Activated CD4-positive, alpha-beta T cell treated with anti-CD3 and anti-CD28 coated beads, Interleukin-10, Interleukin-2, amounts not matched to agents 100 ng/mL and 50 ng/mL, durations not matched to agents 16 hours and 8 hours (primary cell): ENCODE measurements at places on chromosomes 1 and 21.

DNA sequence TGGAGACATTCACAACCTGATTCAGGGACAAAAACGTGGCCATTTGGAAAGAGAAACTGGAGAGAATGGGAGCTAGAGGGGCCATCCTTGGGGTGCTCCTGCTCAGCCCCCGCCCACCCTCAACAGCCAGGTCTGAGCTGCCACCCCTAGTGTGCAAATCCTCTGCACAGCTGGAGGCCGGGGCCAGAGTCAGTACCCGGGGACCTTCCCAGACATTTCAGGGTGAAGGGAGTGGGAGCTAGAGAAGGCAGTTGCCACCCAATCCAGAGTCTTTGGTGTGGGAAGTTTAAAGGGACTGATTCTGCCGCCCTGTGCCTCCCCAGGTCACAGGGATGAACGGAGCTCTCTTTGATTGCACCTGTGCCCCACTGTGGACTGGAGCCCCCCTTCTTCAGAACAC lies 397.4 kb downstream of the MATN1 start:
- DNase-seq: no peak

- DNase-seq: no peak
Measured at GRCh38 chr1:178563099-178563820, 50.4 kb downstream of the TEX35 start.

DNA sequence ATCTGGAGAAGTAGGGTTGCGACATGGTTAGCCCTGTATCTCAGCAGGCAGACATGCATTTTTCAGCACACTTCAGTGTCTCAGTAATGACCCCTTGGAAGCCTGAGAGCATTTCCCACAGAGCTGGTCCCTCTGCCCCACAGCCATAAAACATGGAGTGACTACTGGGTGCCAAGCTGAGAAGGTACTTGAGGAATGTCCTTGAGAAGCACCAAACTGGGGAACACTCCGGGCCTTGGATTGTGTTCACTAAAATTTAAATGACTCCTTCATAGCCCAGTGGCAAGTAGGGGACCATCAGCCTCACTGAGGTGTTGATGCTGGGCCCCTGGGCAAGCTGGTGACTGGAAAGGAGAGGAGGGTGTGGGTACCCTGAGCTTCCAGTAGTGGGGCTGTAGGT lies 54.7 kb downstream of the KCNJ6 start:
- no peak for DNase-seq

DNA sequence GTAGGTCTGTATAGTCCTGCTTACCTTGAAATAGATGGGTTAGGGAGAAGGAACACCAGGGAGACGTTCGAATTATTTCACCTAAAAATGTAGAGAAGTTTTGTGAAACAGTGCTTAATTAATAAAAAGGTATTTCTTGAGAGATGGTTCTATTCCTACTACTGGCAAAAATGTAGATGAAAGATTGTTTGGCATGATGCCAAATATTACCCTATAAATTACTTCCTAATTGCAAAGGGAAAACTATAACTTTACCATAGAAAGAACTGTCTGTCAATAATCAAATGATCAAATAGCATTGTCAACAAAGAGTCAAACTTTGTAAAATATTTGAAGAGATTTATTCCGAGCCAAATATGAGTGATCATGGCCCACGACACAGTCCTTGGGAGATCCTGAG lies 4.2 kb upstream of the ACADM start:
- DNase-seq: no peak

DNA sequence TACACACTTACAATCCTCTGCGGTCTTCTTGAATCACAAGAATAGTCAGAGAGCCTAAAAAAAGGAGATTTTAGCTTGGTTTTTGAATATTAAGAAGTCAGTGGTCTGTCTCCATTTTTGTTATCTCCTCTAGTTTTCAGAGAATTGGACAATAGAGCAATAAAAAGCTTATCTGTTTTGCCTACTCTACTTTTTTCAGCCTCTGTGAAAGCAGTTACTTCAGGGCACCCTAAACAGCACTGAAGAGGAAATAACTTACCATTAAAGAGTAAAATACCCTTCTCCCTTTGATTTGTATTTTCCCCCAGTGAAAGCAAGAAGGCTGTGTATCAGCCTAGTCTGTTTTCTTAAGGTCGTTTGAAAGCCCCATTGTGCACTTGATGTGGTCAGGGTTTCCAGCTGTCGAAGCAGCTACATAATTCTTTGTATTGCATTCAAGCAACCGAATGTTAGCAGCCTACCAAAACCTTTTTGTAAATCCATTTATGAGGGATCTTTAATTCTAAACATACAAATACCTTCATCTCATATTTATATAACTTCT lies 1.0 kb downstream of the NTMT2 start:
- no peak for DNase-seq

- no peak for DNase-seq
Measured at GRCh38 chr21:28447462-28447861, 545.2 kb downstream of the LTN1 start.

GRCh38 chr1:80673935-80674597 lies 1126.7 kb upstream of the ADGRL2 start:
- no peak for DNase-seq

DNA sequence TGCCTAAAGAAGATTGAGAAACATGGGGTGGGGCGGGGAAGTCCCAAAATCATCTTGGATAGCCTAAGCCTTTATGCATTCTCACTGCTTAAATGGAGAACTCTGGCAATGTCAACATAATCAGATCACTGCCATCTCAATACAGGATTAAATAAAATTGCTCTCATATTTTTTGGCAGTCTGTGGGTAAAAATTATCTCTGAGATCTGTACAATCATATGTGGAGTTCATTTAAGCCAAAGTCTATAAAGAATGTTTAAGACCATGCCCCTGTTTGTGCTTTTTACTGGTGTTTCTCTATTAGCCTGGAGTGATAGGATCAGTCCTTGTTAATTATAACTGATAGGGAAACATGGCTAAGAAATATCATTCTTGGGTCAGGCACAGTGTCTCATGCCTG lies 136.3 kb downstream of the GPR52 start:
- no peak for DNase-seq

- DNase-seq: no peak
Measured at GRCh38 chr1:41245659-41246058, 3.6 kb upstream of the SCMH1 start.

- DNase-seq: no peak
Measured at GRCh38 chr1:107867422-107867821, 97.6 kb downstream of the VAV3 start.

DNA sequence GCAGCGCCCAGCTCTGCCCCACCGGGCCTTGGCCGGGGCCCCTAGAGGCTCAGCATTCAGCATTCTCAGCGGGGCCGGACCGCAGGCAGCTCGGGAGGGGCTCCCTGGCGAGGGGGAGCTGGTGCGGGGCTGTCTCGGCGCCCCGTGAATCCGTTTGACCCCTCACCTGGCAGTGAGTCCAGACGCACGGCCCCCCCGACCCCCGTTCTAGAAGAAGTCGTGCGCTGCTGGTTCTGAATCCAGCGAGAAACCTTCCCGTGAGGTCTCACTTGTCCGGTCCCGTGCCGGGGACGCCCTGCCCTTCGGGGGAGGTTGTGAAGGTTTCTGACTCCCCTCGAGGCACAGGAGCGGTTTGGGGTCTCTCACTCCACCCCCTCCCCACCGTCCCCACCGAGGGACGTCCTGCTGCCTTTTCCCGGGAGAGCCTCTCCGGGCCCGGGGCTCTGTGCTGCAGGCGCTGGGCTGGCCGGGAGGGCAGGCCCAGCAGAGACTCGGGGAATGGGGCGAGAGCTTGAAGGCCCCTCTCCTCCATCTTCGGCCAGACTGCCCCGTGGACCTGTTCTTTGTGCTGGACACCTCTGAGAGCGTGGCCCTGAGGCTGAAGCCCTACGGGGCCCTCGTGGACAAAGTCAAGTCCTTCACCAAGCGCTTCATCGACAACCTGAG lies 655 bp downstream of the COL6A1 start:
- no peak for DNase-seq

- DNase-seq: no peak
Measured at GRCh38 chr1:91901231-91901630, 15.3 kb upstream of the TGFBR3 start.

DNA sequence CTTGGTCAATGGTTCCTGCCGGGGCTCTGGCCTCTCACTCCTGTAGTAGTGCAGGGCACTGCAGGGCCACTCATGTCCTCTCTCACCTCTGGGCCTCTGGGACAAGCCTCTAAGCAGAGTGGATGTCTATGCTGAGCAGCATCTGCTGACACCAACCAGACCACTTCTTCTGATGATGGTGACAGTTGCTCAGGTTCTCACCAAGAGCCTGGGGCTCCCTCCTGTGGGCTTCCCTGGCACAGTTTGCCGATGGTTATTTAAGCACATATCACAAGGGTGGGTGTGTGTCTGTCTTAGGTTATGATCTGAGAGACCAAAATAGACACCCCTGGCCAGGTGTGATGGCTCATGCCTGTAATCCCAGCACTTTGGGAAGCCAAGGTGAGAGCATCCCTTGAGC lies 17.4 kb upstream of the GPR137B start:
- peak; percentile 26 for DNase-seq

DNA sequence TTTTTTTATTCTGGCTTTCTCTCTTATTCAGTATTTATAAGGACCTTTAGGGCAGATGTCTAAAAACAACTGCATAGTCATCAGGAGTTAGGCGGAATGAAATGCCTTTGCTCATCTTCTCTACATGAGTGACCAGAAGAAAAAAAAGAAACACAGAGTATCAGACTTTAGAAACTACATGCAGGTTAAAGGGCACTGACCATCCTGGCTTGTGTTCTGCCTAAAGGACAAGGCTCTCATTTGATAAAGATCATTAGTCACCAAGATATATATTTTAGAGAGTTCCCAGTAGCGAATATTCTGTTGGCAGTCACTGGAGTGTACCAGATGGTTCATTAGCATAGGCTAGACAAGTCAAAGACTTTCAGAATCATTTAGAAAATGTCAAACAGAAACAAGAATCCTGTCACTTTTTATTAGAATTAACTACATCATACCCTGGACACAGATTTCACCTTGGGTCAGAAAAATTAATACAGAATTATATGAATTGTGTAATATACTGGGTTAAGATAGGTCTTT lies 145.6 kb downstream of the NR5A2 start:
- DNase-seq: no peak

DNA sequence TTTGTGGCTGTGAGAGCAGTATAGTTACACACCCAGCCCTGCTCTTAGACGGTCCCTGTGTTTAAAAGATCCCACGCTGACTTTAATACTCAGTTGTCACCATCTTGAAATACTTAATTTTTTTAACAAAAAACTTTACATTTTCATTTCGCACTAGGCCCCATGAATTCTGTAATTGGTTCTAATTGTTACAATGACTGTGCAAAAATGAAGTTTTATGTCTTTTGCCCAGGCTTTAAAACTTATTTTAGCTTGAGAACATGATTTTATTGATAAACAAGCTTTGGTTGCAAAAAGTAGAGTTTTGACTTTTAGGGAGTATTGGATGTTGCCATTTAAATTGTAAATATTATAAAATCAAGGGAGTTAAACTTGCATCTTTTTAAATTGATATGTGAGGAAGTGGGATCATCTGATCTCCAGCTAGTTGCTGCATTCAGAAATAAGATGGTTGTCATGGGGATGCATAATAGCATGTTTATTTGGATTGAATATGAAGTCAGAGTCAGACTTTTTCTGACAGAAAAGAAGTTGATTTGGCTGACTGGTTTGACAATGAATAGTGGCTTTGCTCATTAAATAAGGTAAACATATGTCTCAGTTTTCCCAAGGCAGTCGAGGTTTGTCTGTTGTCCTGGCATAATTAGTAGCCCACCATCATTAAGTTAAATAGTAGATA lies 23.0 kb upstream of the CRP start:
- no peak for DNase-seq

- DNase-seq: no peak
Measured at GRCh38 chr1:115840605-115841460, at the start of gene NHLH2. TSS of gene NHLH2 (minus strand) at chr1:115841126. CDS start at chr1:115838372, 2,754 bp downstream.

GRCh38 chr21:41112740-41113692 lies 54.9 kb upstream of the BACE2 start:
- no peak for DNase-seq

GRCh38 chr1:212600980-212601379 lies 7.6 kb upstream of the ATF3 start:
- no peak for DNase-seq

DNA sequence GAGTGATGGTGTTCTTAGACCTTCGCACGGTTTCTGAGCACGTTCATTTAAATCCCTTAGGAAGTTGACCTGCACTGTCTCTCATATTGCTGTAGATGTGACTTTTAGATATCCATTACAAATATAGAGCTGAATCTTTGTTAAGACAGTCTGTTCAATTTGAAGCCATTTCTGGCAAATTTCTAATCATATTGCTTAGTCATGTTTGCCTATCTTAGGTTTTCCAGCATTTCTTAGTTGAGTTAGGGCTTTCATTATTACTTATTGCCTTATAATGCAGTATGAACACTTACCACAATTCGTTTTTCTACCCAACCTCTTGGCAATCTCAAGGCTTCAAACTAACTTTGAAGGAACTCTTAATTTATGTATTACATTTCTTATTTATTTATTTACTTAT lies 78.5 kb upstream of the PGD start:
- DNase-seq: no peak

DNA sequence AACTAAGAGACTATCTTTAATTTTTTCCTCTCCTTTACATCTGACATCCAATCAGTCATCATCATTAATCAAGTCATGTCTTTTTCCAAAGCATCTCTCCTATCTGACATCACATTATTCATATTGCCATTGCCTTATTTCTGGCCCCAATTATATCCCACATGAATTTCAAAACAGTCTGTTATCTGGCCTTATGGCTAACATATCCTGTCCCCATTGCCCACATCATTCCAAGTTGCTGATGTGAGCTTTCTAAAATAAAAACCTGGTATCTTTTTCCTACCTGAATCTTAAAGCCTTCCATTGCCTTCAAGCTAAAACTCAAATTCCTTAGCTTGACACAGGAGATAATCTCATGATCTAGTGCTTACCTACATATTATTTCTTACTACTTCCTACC lies 283.9 kb downstream of the LRRC40 start:
- no peak for DNase-seq

DNA sequence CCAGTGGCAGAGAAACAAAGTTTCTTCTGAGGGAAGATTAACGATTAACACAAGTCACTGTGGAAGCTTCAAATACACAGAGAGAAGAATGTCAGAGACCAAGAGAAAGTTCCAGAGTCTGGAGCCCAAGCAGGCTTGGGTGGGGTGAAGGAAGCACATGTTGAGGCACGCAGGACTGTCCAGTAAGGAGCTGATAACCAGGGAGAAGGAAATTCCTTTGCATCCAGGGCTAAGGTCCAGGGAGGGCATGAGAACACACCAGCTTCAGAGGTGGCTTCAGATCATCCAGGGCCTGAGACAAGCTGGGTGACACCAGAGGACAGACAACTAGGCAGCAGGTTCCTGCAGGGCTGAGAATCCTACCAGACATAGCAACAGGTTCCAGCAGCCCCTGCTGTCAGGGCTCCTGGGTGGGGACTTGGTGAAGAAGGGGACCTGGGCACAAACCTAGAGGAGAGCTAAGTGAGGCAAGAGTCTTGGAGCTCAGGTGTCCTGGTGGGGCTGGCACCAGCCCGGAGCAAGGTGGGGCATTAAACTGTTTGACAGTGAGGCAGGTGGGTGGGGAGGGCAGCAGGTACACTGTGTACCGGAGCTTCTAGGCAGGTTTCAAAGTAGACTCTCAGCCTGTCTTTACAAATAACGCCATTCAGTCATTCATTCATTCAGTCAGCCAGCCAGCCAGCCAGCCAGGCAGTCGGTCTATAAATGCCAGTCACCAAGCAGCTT lies 2.6 kb upstream of the SPRR1A start:
- DNase-seq: no peak

GRCh38 chr1:235999259-235999925 lies 65.5 kb downstream of the NID1 start:
- DNase-seq: peak; percentile 95

- DNase-seq: no peak
Measured at GRCh38 chr21:36551731-36552433, 72.0 kb upstream of the CLDN14 start.
